ENCODE measurements at places on chromosomes 2 and 18.

DNA sequence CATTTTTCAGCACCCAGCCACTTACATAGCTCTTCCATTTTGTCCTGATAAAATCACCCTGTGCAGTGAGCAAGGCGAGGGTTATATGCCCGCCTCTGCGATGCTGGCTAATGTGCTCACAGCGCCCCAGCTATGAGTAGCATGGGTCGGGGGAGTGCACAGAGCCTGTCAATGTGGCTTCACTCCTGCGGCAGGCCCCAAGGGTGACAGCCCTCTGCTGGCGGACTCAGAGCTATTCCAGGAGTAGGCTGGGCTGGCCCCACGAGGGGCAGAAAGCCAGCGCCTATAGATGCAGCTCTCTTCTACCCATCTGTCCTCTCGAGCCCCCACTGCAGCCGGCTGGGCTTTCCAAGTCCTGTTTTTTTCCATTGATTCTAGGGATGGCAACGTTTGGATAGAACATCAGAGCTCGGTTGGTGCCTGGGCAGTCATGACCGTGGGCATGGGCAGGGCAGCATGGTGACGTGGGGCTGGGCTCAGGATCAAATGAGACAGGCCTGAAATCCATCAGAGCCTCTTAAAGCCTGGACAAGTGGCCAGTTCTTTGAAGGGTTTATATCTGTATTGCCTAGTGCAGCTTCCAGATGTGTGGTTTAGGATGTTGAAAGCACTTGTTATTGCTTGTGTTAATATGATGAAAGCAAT, 134.7 kb downstream of the MCFD2 start:
- no peak for DNase-seq

DNA sequence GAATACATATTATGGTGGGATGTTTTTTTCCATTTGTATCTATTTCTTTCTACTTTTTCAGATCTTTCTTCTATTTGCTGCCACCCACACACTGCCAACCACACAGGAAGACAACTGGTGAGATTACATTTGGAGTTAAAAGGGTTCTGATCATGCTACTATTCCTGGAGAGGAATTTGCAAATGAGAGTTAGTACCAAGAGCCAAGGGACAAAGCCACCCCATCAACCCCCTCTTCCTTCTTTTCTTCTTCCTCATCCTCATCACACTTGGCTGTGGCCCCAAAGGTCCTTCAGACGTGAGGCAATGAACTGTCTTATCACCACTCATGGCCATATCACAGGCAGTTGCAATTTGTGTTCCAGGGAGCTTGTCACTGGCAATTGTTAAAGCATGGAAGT, 215.6 kb upstream of the SLC14A2 start:
- no peak for DNase-seq

- DNase-seq: no peak
Measured at GRCh38 chr2:106849253-106849652, 36.7 kb downstream of the ST6GAL2 start.

DNA sequence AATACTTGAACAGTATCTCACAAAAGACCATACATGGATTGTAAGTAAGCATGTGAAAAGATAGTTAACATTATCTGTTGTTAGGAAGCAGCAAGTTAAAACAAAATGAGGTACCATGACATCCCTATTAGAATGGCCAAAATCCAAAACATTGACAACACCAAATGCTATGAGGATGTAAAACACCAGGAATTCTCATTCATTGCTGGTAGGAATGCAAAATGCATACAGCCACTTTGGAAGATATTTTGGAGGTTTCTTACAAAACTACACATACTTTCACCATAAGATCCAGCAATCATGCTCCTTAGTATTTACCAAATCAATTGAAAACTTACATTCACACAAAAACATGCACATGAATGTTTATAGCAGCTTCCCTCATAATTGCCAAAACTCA, 30.9 kb upstream of the ICOS start:
- DNase-seq: no peak

DNA sequence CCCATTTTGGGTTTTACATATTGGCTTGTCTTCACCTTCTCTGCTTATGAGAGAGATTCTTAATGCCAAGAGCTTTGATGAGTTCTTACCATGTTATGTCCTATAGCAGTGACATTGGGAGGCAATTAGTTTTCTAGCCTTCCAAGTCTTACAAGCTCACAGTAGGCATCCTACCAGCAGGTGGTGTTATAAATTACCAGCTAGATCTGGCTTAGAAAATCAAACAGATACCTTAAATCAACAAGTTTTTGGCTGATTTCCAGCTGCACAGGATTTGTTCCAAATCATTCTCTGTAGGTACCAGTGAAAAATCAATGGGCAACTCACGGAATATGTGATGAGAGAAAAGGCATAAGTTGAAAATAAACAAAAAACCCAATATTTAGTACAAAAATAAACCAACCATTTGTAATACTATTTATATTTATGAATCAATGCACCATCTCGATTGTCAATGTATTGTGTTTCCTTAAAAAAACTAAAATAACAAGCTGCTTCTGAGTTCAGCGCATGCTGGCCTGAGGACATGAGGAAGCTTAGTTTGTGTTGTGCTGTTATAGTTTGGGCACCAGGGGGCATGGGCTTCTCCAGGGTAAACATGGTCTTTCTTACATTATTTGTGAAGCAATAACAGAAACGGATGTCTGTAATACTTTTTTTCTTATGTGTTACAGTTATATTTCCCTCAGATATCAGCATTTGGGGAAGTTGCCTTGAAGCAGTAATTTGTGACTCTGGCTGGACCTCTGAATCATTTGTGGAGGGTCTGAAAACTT, 34.1 kb upstream of the NXPH2 start:
- no peak for DNase-seq

DNA sequence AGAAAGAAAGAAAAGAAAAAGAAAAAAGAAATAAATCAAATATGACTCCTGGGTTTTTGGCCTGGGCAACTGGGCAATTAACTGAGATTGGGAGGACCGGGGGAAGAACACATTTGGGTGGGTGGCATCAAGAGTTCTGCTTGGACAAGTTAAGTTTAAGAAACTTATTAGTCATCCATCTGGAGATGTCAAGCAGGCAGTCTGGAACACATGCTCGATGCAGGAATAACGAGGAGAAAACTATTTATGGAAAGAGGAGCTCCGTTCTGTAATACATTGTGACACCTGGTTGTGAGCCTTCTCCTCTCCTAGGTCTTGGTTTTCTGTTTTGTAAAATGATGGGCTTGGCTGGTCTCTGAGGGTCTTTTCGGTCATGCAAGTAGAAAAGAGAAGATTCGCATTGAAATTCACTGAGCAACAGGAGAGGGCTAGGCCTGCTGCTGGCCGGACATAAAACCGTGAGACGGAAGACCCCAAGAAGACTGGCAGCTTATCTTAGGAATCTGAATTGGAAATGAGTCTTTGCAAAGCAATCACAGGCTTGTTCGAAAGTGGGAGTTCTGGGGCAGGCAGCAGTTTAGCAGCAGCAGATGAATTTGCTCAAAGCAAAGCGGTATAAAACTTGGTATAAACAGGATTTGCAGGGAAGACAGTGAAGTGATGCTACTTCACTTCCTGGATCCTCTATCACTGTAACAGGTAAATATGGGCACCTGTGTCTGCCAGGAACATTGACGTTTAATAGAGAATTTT, 51.4 kb downstream of the E2F6 start:
- DNase-seq: no peak

GRCh38 chr2:152894051-152894450, 175.6 kb downstream of the ARL6IP6 start:
- no peak for DNase-seq

GRCh38 chr18:10842861-10843260, 306.5 kb downstream of the PIEZO2 start:
- DNase-seq: no peak

DNA sequence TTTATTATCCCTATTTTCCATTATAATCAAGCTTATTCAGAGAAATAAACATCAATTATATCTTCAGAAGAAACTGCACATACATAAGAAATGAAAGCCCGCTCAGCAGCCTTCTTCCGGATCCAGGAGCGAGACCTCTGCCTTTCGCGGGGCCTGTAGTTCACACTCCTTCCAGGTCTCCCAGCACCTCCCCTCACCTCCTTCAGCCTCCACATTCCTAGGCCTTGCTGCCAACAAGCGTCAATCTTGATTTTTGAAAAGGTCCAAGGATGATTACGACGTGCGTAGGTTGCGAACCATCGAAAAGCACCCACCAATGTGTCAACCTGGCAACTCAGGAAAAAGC, 355 bp upstream of the KIDINS220 start:
- DNase-seq: no peak

GRCh38 chr2:211996857-211997256, 541.7 kb downstream of the ERBB4 start:
- DNase-seq: no peak

- no peak for DNase-seq
Measured at GRCh38 chr2:189238903-189239302, 59.3 kb upstream of the COL5A2 start.

DNA sequence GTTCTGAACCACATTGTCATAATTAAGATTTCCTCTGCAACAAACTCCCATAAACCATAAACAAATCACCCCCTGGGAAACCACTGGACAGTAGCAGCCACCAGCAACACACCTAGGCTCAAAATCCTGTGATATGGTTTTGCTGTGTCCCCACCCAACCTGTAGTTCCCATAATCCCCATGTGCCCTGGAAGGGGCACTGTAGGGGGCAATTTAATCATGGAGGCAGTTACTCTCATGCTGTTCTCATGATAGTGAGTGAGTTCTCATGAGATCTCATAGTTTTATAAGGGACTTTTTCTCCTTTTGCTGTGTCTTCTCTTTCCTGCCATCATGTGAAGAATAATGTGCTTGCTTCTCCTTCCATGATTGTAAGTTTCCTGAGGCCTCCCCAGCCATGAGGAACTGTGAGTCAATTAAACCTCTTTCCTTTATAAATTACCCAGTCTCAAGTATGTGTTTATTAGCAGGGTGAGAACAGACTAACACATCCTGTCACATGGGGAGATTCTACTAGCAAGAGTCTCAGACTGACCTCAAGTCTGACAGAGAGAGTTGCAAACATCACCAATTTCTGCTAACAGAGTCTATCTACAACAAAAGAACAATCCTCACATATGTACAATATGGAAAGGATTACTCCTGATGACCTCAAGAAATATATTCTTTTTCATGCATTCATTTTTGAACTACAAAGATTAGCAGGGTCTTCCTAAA, 182.6 kb downstream of the GRB14 start:
- no peak for DNase-seq

DNA sequence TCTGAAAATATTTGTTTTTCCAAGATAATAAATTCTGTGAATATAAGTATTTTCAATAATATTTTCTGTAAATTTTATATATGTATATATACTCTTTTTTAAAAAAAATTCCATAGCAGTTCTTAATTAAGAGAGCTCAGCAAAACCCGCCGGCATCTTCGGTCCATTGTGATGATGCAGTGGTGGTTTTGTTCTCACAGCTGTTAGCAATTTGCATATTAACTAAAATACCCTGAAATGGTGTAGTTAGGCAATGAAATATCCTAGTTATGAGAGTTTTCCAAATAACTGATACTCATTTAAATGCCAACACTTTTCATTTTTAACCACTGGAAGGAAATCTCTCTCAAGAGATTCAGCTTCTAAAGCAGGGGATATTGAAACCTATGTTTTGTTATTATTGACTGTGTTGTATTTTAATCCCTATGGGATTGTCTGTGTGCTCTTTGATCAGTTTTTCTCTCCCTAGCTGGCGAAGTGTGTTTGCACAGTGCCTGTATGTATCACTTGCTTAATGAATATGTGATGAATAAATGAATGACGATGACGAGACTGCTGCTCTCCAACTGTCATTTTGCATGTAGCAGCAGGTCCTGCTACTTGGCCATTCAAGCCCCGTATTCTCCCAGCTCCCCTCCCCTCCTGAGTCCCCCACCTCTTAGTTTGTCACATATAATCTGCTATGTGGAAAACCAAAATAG, 42.4 kb downstream of the PSMG2 start:
- no peak for DNase-seq

DNA sequence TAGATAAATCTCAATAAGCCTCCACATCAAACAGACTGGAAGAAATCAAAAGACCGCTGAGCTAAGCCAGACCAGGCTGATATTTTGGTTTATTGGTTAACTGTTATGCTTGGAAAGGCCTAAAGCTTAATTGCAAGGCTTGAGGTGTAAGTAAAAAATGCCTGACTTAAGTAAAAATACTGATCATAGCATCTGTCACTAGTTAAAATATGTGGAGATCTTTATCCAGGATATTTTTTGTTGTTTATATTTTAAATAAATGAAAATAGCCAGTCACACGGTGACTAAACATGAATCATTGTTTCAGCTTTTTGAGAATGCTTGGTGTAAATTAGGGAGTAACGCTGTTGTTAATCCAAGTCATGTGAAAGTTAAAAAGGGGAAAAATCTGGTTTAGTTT, 127.9 kb downstream of the THADA start:
- DNase-seq: no peak

GRCh38 chr18:24959051-24959476, 392.9 kb downstream of the ZNF521 start:
- no peak for DNase-seq

DNA sequence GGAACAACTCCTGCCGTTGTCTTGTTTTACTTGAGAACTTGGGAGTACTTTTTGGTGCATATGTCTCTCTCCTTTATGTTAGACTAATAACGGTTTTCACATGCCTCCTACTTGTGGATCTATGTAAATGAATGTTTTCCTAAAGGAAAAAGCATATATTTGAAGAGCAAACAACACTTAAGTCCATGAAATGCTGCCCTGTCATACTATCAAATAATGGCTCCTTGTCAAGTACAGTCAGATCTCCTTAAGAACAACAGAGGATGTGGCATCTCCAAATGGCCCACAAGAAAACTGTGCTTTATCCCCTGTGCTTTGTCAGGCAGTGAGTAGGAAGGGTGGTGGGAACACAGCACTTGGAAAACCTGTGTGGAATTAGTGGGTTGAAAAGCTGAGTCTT, 198.2 kb downstream of the PTGR3 start:
- DNase-seq: no peak

- no peak for DNase-seq
Measured at GRCh38 chr2:226766352-226767055, 33.1 kb downstream of the IRS1 start.

DNA sequence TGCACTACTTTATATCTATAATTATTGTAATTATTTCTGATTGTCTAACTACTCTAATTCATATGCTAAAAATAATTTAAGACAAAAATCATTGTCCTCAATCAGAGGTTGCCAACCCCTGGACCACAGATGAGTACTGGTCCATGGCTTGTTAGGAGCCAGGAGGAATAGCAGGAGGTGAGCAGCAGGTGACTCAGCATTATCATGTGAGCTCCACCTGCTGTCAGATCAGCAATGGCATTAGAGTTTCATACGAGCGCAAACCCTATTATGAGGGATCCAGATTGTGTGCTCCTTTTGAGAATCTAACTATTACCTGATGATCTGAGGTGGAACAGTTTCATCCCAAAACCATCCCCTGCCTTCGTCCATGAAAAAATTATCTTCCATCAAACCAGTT, 1434.4 kb downstream of the LRP1B start:
- no peak for DNase-seq

DNA sequence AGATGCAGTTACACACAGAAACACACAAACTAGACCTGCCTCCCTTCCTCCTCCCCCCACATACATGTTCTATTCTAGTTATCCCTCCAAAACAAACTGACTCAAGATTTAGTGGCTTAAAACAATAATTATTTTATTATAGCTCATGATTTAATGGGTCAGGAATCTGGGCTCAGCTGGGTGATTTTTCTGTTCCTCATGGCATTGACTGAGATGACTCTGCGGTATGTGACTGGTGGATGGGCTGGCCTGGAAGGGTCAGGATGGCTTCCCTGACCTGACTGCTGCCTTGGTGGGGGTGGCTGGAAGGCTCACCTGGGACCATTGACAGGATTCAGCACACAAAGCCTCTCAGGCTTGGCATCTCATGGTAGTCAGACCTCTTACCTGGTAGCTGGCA, 33.7 kb upstream of the NTSR2 start:
- DNase-seq: no peak

- no peak for DNase-seq
Measured at GRCh38 chr2:224666951-224667553, 49.1 kb downstream of the CCDC195 start.
